ENCODE measurements at places on chromosomes 2 and 18.

GRCh38 chr2:170972296-170973224 lies 43.5 kb downstream of the GORASP2 start:
- H3K4me1 ChIP-seq = peaks cover 11% of the 10 kb centered on the region
- H3K27me3 ChIP-seq = no peaks in the 10 kb centered on the region
- no peak for DNase-seq

GRCh38 chr2:197399887-197400540 lies 34.8 kb downstream of the SF3B1 start:
- DNase-seq = no peak
- H3K36me3 ChIP-seq = peaks cover 99% of the 10 kb centered on the region
- H3K27me3 ChIP-seq = no peaks in the 10 kb centered on the region
- H3K4me1 ChIP-seq = no peaks in the 10 kb centered on the region

- H3K4me1 ChIP-seq = no peaks in the 10 kb centered on the region
- H3K27ac ChIP-seq = no peak overlapping the region
- no peak overlapping the region for H3K4me3 ChIP-seq
- no peak for DNase-seq
- no peaks in the 10 kb centered on the region for H3K36me3 ChIP-seq
Measured at GRCh38 chr2:169160926-169161481, 91.6 kb downstream of the DHRS9 start.

DNA sequence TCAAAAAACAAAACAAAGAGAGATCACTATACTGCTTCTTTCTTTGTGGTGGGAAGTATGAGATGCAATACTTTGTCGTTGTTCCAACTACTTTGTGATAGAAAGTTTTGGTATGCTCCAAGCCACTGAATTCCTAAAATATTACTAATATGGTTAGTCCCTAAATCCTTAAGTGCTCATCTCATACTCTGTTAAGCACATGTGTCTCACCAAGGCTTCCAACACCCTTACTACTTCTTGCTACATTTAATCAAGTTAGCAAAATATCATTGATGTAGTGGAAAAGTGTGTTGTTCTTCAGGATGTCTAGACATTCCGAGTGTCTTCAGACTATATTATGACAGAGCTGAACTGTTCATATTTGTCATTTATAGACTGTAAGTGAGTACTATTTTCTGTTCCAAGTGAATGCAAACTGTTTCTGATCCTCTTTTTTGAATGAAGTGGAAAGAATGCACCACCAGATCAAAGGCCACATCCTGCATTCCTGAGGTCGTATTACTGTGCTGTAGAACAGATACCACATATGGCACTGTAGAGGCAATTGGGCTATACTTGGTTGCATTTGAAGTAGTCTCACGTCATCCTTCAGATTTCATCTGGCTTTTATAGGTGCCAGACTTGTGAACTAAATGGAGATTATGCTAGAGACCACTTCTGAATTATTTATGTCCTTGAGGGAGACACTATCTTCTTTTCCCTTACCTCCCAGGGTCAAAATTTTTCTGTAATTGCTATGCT lies 298.4 kb upstream of the ZNF521 start:
- no peak overlapping the region for H3K27ac ChIP-seq
- H3K4me1 ChIP-seq = no peaks in the 10 kb centered on the region
- H3K4me3 ChIP-seq = no peak overlapping the region
- H3K36me3 ChIP-seq = no peaks in the 10 kb centered on the region
- no peaks in the 10 kb centered on the region for H3K27me3 ChIP-seq

- no peak overlapping the region for H3K4me3 ChIP-seq
- no peak overlapping the region for H3K27ac ChIP-seq
- no peaks in the 10 kb centered on the region for H3K36me3 ChIP-seq
- no peak for DNase-seq
- no peaks in the 10 kb centered on the region for H3K27me3 ChIP-seq
Measured at GRCh38 chr2:161725297-161725696, 101.1 kb downstream of the SLC4A10 start.

- H3K4me1 ChIP-seq = no peaks in the 10 kb centered on the region
- no peak overlapping the region for H3K27ac ChIP-seq
- no peak for DNase-seq
Measured at GRCh38 chr2:66929632-66930338, 467.3 kb upstream of the ETAA1 start.

DNA sequence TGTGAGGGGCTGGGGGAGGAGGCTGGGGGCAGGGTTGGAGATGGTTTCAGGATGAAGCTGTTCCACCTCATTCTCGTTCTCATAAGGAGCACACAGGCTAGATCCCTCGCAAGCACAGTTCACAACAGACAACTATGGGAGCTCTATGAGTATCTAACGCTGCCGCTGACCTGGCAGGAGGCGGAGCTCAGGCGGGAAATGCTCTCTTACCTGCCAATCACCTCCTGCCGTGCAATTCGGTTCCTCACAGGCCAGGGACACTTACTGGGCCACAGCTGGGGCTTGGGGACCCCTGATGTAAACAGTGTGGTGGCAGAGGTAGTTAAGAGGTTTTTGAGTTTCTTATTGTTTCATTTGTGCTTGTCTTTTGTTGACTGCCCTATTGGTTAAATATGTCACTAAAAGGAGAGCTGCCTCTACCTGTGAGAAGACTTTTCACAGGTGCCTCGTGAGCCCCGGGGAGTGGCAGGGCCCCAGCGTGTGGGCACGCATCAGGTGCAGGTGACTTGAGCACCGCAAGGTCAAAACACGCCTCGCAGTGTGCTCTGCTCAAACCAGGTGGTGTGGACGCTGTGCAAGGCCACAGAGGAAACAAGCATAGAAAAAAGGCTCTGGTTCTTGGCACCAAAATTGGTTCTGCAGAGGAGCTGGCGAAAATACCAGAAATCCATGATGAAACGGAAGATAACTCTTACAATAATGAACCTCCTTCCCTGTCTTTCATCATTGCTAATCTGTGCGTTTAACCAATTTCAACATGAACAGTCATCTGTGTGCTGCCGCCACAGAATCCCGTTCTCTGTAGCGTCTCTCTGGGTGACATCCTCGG lies 10.2 kb downstream of the MLPH start:
- DNase-seq = no peak
- H3K27ac ChIP-seq = no peak overlapping the region
- H3K27me3 ChIP-seq = peaks cover 69% of the 10 kb centered on the region
- H3K36me3 ChIP-seq = no peaks in the 10 kb centered on the region

GRCh38 chr2:72515696-72516095 lies 310.1 kb downstream of the EXOC6B start:
- no peaks in the 10 kb centered on the region for H3K36me3 ChIP-seq
- no peaks in the 10 kb centered on the region for H3K27me3 ChIP-seq
- no peak overlapping the region for H3K4me3 ChIP-seq
- peaks cover 4% of the 10 kb centered on the region for H3K4me1 ChIP-seq

DNA sequence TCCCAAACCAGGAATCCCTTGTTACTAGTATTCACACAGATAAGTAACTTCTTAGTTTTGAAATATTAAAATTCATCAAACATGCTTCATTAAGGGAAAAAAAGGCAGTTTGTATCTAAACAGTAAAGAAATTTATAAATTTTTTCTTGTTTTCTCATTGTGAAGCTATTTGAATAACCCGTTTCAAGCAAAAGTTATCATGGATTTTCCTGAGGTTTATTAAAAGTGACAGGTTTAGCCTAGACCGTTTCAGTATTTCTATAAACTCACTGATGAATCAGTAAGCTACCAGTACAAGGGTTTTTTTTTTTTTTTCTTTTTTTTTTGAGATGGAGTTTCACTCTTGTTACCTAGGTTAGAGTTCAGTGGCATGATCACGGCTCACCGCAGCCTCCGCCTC lies 20.0 kb downstream of the ZNF532 start:
- peaks cover 14% of the 10 kb centered on the region for H3K4me1 ChIP-seq
- no peak overlapping the region for H3K27ac ChIP-seq
- H3K27me3 ChIP-seq = no peaks in the 10 kb centered on the region
- peaks cover 3% of the 10 kb centered on the region for H3K36me3 ChIP-seq
- H3K4me3 ChIP-seq = no peak overlapping the region

- no peaks in the 10 kb centered on the region for H3K4me1 ChIP-seq
- H3K27ac ChIP-seq = no peak overlapping the region
- no peaks in the 10 kb centered on the region for H3K27me3 ChIP-seq
- DNase-seq = no peak
- H3K36me3 ChIP-seq = no peaks in the 10 kb centered on the region
- no peak overlapping the region for H3K4me3 ChIP-seq
Measured at GRCh38 chr2:225891771-225892170, 492.3 kb downstream of the NYAP2 start.

DNA sequence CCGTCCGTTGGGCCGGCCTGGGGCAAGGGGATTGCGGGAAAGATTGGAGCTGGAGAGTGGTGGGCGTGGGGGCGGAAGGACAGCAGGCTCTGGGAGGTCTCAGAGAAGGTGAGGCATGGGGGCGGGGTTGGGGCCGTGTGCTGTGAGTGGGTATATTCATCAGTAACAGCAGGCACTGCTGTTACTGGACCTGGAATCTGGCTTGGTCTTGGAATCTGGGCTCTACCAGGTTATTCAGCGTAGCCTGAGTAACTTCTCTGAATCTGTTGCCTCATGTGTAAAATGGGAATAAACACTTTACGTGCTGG lies 435 bp downstream of the RNF181 start:
- peaks cover 21% of the 10 kb centered on the region for H3K36me3 ChIP-seq
- no peaks in the 10 kb centered on the region for H3K27me3 ChIP-seq
- peaks cover 34% of the 10 kb centered on the region for H3K4me1 ChIP-seq
- peak overlapping the region; percentile 100 for H3K4me3 ChIP-seq
- no peak for DNase-seq

GRCh38 chr2:18074476-18074875 lies 196.0 kb downstream of the KCNS3 start:
- H3K4me3 ChIP-seq = no peak overlapping the region
- no peak for DNase-seq
- H3K4me1 ChIP-seq = no peaks in the 10 kb centered on the region
- H3K27me3 ChIP-seq = peaks cover 10% of the 10 kb centered on the region

- H3K27me3 ChIP-seq = peaks cover 41% of the 10 kb centered on the region
- no peaks in the 10 kb centered on the region for H3K36me3 ChIP-seq
- H3K27ac ChIP-seq = no peak overlapping the region
- H3K4me3 ChIP-seq = peak overlapping the region; percentile 31
Measured at GRCh38 chr2:218802386-218802994, 20.5 kb downstream of the CYP27A1 start.

DNA sequence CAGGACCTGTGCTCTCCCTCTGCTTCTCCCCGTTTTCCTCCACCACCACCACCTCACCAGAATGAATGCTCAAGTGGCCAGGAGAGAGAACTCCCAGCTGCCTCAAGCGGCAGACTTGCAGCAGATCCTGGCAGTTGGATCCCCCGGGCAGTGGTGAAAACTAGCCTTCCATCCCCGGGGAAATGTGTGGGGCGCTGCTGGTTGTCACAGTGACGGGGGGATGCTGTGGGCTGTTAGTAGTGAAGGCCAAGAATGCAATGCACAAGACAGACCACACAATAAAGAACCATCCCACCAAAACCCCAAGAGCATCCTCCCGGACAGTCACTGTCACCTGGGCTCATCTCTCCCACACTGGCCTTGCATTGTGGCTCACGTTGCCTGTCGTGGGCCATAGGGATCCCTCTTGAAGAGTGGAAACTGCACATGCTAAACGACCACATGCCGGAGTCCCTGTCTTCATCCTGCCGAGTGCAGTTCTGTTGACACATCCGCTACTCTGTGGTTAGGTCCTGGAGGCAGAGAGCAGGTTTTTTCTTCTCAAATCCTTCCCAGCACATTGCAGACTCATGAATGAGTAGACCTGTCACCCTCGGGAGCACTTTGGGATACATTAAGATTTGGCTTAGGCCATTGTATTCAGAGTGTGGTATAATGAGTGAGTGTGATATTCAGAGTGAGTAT lies 13.5 kb downstream of the SPATA3 start:
- no peak overlapping the region for H3K4me3 ChIP-seq
- H3K27ac ChIP-seq = no peak overlapping the region
- peaks cover 54% of the 10 kb centered on the region for H3K27me3 ChIP-seq
- DNase-seq = no peak
- H3K4me1 ChIP-seq = no peaks in the 10 kb centered on the region
- no peaks in the 10 kb centered on the region for H3K36me3 ChIP-seq

- no peaks in the 10 kb centered on the region for H3K4me1 ChIP-seq
- no peaks in the 10 kb centered on the region for H3K27me3 ChIP-seq
- H3K4me3 ChIP-seq = no peak overlapping the region
Measured at GRCh38 chr18:56374007-56374655, 264.3 kb downstream of the TXNL1 start.

GRCh38 chr2:97718942-97719341 lies 5.6 kb downstream of the ZAP70 start:
- H3K27ac ChIP-seq = peak overlapping the region; percentile 99
- H3K4me3 ChIP-seq = peak overlapping the region; percentile 96
- H3K27me3 ChIP-seq = no peaks in the 10 kb centered on the region
- peaks cover 70% of the 10 kb centered on the region for H3K4me1 ChIP-seq

GRCh38 chr18:61605376-61606067 lies 272.3 kb downstream of the CDH20 start:
- no peak for DNase-seq
- no peak overlapping the region for H3K27ac ChIP-seq
- no peaks in the 10 kb centered on the region for H3K4me1 ChIP-seq
- peaks cover under 1% of the 10 kb centered on the region for H3K27me3 ChIP-seq
- H3K4me3 ChIP-seq = no peak overlapping the region

- no peak overlapping the region for H3K4me3 ChIP-seq
- H3K36me3 ChIP-seq = no peaks in the 10 kb centered on the region
- no peak for DNase-seq
- H3K4me1 ChIP-seq = no peaks in the 10 kb centered on the region
Measured at GRCh38 chr2:231287696-231288095, 89.3 kb downstream of the ARMC9 start.

- H3K27ac ChIP-seq = no peak overlapping the region
- no peaks in the 10 kb centered on the region for H3K4me1 ChIP-seq
- peaks cover 75% of the 10 kb centered on the region for H3K27me3 ChIP-seq
- H3K4me3 ChIP-seq = no peak overlapping the region
- no peaks in the 10 kb centered on the region for H3K36me3 ChIP-seq
Measured at GRCh38 chr2:235195921-235196320, 244.1 kb downstream of the SH3BP4 start.

DNA sequence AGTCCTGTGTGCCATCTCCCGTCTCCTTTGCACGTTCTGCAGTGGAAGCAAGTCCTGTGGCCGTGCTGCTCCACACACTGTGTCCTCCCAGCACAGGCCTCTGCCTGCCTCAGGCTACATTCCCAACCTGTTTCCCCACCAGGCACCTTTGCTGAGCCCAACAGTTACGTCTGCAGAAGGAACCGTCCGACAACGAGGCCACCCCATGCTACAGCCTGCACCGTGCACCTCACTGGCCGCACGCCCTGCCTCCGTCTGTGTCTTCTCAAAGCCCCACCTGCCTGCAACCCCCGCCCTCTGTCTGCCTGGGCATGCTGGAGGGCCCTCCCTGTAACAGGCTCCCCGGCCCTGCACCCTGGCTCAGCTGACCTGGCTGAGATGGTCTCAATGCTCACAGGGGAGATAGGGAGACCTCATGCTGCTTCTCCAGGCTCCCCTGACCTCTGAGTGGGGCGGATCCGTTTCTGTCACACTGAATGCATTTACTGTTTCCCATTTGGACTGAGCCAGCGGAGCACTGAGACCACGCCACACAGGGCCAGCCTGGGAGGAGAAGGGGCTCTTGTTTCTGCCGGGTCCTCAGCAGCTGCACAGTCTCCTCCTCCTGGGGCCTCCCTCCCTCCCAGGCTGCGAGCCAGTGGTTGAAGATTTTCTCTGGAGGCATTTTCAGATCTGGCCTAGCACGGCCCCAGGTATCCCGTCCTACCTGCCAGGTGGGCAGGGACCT lies 109.1 kb upstream of the OTOS start:
- H3K4me1 ChIP-seq = no peaks in the 10 kb centered on the region
- no peak overlapping the region for H3K27ac ChIP-seq
- H3K27me3 ChIP-seq = peaks cover 81% of the 10 kb centered on the region
- no peak overlapping the region for H3K4me3 ChIP-seq
- DNase-seq = no peak
